Stimulated activated CD4-positive, alpha-beta T cell treated with anti-CD3 and anti-CD28 coated beads, Interleukin-15, amount 100 ng/mL, for 48 hours (primary cell): ENCODE measurements at places on chromosomes 3 and 15.

DNA sequence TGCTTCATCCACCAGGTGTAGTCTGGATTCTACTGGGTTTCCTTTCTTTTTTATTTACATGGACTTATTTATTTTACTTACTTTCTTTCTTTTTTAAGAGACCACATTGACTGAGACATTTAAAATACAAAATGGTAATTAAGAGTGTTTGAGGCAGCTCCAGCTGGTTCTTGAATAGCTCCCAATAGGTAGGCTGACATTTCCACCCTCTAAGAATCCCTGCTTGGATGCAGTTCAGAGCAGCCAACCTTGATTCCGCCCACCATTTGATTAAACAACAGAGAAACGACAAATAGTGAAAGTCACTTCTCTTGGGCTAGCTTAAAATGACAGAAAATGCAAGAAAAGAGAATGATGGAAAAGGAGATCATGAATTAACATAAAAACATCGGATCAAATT lies 270.5 kb downstream of the TUSC7 start:
- DNase-seq = no peak

GRCh38 chr3:141401095-141401494 lies 32.8 kb downstream of the ZBTB38 start:
- DNase-seq = no peak

DNA sequence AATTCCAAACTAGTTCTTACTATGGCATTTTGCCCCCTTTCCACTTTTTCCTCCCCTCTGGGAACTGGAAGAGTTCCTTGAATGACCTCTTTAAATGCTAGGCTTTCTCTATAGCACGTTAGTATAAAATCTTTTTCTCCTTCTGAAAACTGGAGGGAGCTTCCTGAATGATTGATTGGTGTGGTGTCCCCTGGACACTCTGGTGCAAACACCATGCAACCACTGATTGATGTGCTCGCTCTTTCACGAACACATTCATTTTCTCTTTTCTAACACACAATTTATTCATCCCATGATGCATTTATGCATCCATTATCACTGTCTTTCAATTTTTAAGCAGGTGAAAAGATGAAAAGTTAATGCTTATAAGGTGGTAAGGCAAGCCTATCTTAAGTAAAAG lies 159.1 kb upstream of the NANOGP8 start:
- no peak for DNase-seq

GRCh38 chr3:187044867-187045552 lies 94.3 kb downstream of the RPL39L start:
- no peak for DNase-seq
